ENCODE measurements at places on chromosomes 13 and 19. TPM values are rescaled to one million over a fixed set of nuclear protein-coding genes. Genes with fewer than 3 reads are reported as not detected.

GARIN5A gene
- total RNA-seq, result 2.0 TPM

ZNF534 gene
- total RNA-seq, result not detected

ZNF726 gene
- total RNA-seq, result 7.2 TPM

TBXA2R gene
- 5.2 TPM for total RNA-seq

HAUS8 gene
- 18.2 TPM for total RNA-seq

DNA sequence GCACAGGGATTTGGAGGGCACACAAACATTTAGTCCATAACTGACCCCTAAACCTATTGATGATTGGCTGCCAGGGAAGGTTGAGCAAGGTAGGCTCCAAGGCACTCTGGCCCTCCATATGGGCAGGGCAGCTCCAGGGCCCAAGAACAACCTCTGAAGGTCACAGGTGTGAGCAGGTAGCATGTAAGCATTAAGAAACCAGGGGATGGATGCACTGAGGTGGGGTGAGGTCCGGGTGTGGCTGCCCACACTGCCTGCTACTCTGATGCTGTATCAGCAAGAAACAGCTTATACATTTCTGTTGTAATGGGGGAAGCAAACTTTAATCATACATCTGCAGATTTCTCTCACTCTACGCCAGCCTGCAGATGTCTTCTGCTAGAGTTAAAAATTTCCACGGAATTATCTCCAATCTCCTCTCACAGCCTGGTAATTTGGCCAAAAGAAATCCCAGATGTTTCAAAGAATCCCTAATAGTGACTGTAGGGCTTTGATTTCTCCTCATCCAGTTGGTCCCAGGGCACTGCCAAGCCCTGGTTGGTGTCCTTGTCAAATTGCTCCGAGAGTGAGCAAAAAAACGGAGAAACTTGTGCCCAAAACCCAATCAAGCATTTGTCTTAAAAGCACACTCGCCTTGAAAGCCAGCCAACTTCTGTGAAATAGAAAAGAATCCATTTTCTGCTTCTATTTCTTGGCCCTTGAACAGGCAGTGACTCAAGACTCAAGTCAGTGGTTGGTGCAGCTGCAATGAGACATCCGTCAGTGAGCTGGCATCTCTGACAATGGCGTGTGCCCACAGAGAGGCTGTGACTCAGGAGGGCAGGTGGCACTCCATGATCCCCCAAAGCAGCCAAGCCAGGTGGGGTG, 72.5 kb upstream of the MRI1 start:
- no peaks in the 10 kb centered on the region for H3K4me1 ChIP-seq
- no peak overlapping the region for H3K4me3 ChIP-seq
- DNase-seq, result no peak
- no peaks in the 10 kb centered on the region for H3K27me3 ChIP-seq
- H3K27ac ChIP-seq, result no peak overlapping the region
- H3K36me3 ChIP-seq, result no peaks in the 10 kb centered on the region

- H3K27ac ChIP-seq, result peak overlapping the region; percentile 77
- DNase-seq, result no peak
- peaks cover 21% of the 10 kb centered on the region for H3K4me1 ChIP-seq
- H3K36me3 ChIP-seq, result no peaks in the 10 kb centered on the region
- H3K4me3 ChIP-seq, result no peak overlapping the region
- no peaks in the 10 kb centered on the region for H3K27me3 ChIP-seq
Measured at GRCh38 chr19:18046059-18046718, 38.2 kb downstream of the ARRDC2 start.

DNA sequence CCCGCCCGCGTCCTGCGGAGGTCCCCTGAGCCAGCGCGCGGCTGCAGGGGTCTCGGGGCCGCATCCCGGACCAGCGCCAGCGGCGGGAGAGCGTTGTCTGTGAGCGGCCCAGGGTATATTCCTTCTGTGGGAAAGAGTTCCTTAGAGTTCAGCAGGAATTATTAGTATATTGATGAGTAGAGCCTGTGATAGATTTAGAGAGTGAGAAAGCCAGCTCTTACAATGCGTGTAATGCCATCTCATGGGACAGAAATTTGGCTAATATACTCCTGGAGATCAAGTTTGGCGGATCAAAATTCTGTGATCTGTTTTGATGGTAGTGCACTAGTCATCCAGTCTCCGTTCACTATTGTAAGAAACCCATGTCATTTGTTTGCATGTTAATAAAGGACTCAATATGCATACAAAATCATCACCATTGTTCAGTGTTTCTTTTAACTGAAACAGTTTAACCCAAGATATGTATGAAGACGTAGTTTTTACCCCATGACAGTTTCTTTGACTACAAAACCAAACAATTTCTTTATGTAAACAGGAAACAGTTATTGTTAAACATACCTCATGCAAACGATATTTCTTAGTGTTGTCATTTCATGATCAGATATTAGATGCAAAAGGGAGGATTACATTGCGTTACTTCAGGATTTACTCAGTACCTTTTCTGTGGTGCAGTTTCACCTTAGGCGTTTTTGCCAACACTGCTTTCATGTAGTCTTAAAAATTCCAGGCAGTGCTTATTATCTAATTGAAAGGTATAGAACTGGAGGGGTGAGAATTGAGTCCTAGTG, 9.9 kb downstream of the TNFRSF19 start:
- H3K36me3 ChIP-seq, result no peaks in the 10 kb centered on the region
- DNase-seq, result no peak
- H3K4me1 ChIP-seq, result no peaks in the 10 kb centered on the region
- H3K27ac ChIP-seq, result no peak overlapping the region
- H3K4me3 ChIP-seq, result peak overlapping the region; percentile 64

GRCh38 chr13:112657850-112658445, 31.9 kb upstream of the ATP11A start:
- H3K36me3 ChIP-seq, result no peaks in the 10 kb centered on the region
- DNase-seq, result no peak
- no peak overlapping the region for H3K4me3 ChIP-seq
- no peaks in the 10 kb centered on the region for H3K4me1 ChIP-seq
- no peaks in the 10 kb centered on the region for H3K27me3 ChIP-seq

- H3K27ac ChIP-seq, result peak within 1 kb of the TSS; percentile 90
- DNase-seq, result no peak
- H3K4me3 ChIP-seq, result peak within 1 kb of the TSS; percentile 54
- no peaks in the 10 kb centered on the region for H3K27me3 ChIP-seq
Measured at GRCh38 chr19:291006-291521, at the start of gene PLPP2. Gene PLPP2 (minus strand): TSS chr19:291403. CDS start chr19:291336, 67 bp downstream.

DNA sequence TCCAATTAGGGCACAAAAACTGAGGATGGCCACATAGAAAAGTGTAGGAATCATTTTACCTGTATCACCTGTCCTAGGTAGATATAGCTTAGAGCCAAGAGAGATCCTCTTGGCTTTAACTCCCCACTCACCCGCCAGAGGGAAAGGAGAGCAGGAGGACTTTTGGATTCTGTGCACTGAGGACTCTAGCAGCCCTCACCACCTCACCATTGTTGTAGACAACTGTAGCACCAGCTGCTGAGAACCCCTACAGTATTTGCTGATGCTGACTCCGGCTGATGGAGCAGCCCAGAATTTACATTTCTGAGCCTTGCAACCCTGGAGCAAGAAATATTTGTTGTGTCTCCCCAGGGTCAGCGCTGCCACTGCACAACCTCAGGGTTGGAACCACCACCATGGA, 2044.4 kb downstream of the OLFM4 start:
- H3K27me3 ChIP-seq, result no peaks in the 10 kb centered on the region
- H3K4me1 ChIP-seq, result no peaks in the 10 kb centered on the region
- no peak overlapping the region for H3K4me3 ChIP-seq
- H3K36me3 ChIP-seq, result no peaks in the 10 kb centered on the region

DNA sequence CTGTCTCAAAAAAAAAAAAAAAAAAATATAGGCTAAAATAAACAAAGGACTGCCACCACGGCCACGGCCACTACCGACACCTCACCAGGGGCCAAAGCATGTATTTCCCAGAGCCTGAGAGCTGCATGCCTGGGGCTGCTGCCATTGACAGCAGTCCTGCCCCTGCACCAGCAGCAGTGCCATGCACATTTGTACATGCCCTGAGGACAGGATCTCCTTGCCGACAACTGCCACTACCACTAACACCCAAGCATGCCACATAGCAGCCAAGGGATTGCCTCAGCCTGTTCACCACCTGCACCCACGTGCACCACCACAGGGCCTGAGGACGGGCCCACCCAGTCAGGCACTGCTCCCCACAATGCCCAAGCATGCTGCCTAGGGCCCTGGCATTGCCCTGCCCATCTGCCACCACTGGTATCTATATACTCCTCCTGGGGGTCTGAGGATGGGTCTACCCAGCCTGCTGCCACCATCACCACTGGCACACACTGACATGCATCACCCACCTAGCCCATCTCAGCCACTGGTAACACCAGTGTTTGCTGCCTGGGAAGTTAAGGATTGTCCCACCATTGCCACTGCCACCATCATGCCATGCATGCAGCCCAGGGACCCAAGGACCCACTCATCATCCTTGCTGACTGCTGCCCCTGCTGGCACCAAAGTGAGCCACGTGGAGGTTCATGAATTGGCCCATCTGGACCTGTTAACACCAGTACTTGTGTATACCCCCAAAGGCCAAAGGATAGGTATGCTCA, 10.6 kb upstream of the NUP62 start:
- H3K27me3 ChIP-seq, result no peaks in the 10 kb centered on the region
- no peak overlapping the region for H3K4me3 ChIP-seq
- no peaks in the 10 kb centered on the region for H3K36me3 ChIP-seq
- DNase-seq, result no peak

DNA sequence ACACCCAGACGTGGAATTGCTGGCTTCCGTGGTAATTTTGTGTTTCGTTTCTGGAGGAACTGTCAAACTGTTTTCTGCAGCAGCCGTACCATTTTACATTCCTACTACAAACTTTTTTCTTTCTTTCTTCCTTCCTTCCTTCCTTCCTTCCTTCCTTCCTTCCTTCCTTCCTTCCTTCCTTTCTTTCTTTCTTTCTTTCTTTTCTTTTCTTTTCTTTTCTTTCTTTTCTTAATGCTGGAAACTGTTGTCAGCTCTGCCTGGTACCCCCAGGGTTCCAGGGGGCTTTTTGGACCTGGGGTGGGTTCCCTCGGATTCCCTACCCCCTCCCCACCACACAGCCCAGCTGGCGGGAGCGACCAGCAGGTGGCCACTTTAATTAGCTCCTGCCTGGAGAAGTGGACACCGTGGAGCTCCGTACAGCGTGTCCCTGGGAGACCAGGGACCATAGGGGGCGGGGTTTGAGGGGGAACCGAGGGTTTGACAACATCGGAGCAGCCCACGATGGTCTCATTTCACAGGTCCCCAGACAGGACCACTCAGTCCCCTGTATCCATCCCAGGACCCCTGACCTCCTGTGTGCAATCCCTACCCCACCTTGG, 24.4 kb downstream of the CELF5 start:
- no peak for DNase-seq
- no peak overlapping the region for H3K27ac ChIP-seq
- no peaks in the 10 kb centered on the region for H3K36me3 ChIP-seq
- peak overlapping the region; percentile 33 for H3K4me3 ChIP-seq

GRCh38 chr13:19985219-19985556, 26.7 kb downstream of the ZMYM2 start:
- H3K4me3 ChIP-seq, result no peak overlapping the region
- no peak for DNase-seq
- H3K27me3 ChIP-seq, result no peaks in the 10 kb centered on the region

GRCh38 chr13:91358387-91358782, 10.9 kb downstream of the MIR17HG start:
- H3K4me1 ChIP-seq, result no peaks in the 10 kb centered on the region
- no peak overlapping the region for H3K27ac ChIP-seq
- DNase-seq, result no peak
- no peak overlapping the region for H3K4me3 ChIP-seq
- no peaks in the 10 kb centered on the region for H3K27me3 ChIP-seq
- H3K36me3 ChIP-seq, result peaks cover 23% of the 10 kb centered on the region

GRCh38 chr13:33918199-33918932, 100.4 kb downstream of the RFC3 start:
- H3K27me3 ChIP-seq, result no peaks in the 10 kb centered on the region
- no peak overlapping the region for H3K4me3 ChIP-seq
- peak; percentile 17 for DNase-seq

GRCh38 chr19:38654628-38655055, 7.2 kb downstream of the ACTN4 start:
- H3K4me3 ChIP-seq, result peak overlapping the region; percentile 50
- H3K27ac ChIP-seq, result peak overlapping the region; percentile 96
- H3K4me1 ChIP-seq, result peaks cover 88% of the 10 kb centered on the region
- no peak for DNase-seq

GRCh38 chr13:90999401-90999800, 348.1 kb upstream of the MIR17HG start:
- no peak for DNase-seq
- no peaks in the 10 kb centered on the region for H3K27me3 ChIP-seq
- no peak overlapping the region for H3K4me3 ChIP-seq
- H3K36me3 ChIP-seq, result no peaks in the 10 kb centered on the region

- no peaks in the 10 kb centered on the region for H3K4me1 ChIP-seq
- no peaks in the 10 kb centered on the region for H3K27me3 ChIP-seq
- no peak for DNase-seq
- H3K4me3 ChIP-seq, result no peak overlapping the region
Measured at GRCh38 chr13:97567510-97568243, 133.7 kb downstream of the RAP2A start.

DNA sequence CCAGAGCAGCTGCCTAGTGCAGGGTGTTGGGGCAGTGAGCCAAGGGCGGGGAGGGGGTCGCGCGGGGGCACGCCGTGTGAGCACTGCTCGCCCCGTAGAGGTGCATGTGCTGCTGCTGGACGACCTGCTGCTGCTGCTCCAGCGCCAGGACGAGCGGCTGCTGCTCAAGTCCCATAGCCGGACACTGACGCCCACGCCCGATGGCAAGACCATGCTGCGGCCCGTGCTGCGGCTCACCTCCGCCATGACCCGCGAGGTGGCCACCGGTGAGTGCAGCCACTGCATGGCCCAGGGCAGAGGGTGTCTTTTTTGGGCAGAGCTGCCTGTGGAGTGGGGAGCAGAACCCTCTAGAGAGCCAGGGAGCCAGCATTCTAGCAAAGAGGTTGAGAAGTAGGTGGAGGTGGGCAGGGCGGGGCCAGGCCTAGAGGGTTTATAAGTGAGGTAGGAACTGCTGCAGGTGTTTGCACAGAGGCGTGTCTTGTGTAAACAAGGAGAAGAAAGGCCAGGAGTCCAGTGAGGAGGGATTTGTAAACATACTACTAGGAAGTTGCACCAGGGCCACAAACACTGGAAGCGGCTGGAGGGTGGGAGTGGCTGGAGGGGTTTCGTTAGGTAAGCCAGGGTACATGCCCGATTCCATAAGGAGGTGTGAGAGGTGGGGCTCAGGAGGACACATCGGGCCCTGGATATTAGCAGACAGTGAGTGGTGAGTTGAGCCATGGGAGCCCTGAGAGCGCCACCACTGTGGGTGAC, 21.3 kb downstream of the ARHGEF1 start:
- no peaks in the 10 kb centered on the region for H3K36me3 ChIP-seq
- no peak for DNase-seq
- H3K4me1 ChIP-seq, result no peaks in the 10 kb centered on the region
- no peak overlapping the region for H3K27ac ChIP-seq
- no peaks in the 10 kb centered on the region for H3K27me3 ChIP-seq
- H3K4me3 ChIP-seq, result no peak overlapping the region

- H3K4me3 ChIP-seq, result peak overlapping the region; percentile 46
- no peak for DNase-seq
- no peaks in the 10 kb centered on the region for H3K36me3 ChIP-seq
- H3K27me3 ChIP-seq, result no peaks in the 10 kb centered on the region
Measured at GRCh38 chr19:35845215-35846037, 6.9 kb downstream of the NPHS1 start.
